ENCODE measurements at places on chromosomes 2 and 18.
A peak's percentile ranks its signal among the peaks of the same experiment; 100 is the strongest.

- no peak for DNase-seq
Measured at GRCh38 chr2:207281436-207281835, 115.7 kb upstream of the KLF7 start.

DNA sequence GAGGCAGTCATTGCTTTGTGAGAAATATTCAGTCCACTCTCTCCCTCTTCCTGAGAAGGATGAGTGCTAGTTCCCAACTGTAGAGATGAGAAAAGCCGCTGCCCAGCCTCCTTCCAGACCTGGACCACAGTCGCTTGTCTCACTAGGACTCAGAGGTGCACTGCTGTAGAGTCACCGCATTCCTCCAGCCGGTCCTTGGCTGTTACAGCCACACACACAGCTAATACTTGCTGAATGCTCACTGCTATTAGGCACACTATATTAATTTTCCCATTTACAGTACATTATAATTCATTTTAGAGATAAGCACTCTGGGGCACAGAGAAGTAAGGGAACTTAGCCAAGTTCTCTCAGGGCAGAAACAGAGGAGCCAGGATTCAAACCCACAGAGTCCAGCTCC lies 10.0 kb upstream of the FABP1 start:
- DNase-seq: no peak

DNA sequence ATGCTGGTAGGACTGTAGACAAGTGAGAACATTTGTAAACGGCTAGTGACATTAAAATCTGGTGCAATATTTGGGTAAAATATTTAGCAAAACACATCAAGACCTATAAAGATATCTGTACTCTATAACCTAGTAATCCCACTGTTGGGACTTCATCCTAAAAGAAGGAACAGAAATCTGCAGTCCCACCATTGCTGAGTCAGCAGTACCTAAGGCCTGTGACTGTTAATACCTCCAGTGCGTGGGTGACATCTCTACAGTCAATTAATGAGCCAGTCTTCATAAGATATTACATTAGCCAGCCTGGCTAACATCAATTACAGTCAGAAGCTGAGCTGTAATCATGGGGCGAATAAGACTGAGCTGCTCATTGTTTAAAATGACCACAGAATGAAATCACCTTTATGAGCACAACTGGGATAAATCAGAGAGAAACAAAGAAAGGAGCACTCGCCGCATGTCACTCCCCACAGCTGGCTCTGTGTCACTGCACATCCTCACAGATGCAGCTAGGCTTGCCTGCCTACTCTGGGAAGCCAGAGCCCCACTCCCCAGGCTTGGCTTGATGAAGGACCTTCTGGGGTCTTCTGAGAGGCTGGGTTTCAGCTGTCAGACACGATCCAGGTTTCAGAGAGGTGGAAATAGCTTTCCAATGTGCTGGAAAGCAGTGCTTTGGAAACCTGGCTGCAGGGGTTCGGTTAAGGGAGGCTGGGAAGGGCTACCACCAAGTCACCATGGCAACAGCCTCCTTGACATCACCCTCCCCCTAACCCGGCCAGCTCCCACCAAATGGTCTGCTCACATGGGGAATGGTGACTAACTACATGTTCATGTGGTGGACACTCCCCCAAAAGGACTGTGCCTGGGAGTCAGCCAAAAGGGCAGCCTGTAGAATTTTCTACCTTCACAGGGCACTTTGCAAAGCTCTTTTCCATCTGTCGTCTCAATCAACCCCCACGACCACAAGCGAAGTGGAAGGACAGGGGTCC lies 145.0 kb downstream of the ZBTB7C start:
- no peak for DNase-seq

GRCh38 chr2:206832873-206833272 lies 67.5 kb downstream of the FASTKD2 start:
- no peak for DNase-seq

- DNase-seq: no peak
Measured at GRCh38 chr2:128781585-128782385, 463.1 kb upstream of the HS6ST1 start.

DNA sequence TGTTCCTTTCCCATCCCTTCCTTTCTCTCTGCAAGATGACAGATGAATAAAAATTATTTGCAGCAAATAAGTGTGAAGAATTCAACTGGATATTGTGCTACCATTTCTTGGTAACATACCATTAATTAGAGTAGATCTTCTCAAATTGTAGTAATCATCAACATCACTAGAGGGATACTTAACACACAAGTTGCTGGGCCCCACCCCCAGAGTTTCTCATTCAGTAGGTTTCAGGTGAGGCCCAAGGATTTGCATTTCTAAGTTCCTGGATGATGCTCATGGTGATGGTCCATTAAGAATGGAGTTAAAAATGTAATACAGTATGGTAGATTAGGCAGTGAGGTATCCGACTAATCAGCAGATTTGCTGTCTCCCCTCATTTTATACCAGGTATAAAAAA lies 594.0 kb downstream of the ERBB4 start:
- peak; percentile 61 for DNase-seq

DNA sequence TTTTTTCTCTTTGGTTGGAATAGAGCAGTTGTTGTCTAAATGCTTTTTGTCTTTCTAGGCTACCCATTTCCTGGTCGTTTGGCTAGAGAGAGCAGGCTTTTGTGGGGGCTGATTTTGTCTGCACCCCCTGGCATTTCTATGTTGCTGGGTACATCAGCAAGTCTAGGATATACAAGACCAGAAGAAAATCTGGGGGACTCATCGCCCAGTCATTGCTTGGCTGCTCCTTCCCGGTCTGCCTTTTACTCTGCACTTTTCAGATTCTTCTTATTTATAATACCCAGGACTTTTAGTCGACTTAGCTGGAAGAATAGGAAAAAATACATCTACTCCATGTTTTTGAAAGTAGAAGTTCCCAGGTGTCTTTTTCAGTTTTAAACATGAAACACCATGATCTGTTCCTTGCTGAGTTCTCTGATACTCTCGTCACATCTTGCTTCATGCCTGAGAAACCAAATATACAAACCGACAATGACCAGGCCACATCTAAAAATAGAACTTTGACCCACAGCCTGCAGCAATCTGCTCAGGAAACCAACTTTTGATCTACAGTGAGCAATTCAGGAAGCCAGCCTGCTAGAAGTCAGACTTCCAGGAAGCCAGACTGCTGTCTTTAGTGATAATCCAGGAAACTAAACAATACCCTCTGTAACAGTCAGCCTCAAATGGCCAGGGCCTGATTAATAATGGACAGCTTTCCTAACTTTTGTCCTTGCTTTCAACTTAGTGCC lies 163.8 kb upstream of the MEX3C start:
- no peak for DNase-seq

- DNase-seq: no peak
Measured at GRCh38 chr2:68253219-68254068, 1.1 kb upstream of the PPP3R1 start.

DNA sequence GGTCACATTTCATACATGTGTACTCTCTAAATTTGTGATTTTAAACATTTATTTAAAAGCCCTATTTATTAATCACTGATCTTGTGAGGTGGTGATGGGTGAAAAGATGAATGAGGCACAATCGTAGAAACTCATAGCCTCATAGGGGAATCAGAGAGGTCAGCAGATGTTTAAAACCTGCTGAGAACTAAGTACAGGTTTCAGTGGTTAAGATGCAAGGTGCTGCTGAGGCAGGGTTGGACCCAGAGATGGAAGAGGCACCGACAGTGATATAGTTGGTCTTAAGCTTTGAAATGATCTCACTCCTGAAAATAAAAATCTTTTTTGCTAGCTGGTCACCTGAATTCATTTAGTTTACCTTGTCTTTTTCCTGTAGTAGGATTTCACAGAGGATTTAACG lies 49.6 kb downstream of the LINC00305 start:
- DNase-seq: no peak

DNA sequence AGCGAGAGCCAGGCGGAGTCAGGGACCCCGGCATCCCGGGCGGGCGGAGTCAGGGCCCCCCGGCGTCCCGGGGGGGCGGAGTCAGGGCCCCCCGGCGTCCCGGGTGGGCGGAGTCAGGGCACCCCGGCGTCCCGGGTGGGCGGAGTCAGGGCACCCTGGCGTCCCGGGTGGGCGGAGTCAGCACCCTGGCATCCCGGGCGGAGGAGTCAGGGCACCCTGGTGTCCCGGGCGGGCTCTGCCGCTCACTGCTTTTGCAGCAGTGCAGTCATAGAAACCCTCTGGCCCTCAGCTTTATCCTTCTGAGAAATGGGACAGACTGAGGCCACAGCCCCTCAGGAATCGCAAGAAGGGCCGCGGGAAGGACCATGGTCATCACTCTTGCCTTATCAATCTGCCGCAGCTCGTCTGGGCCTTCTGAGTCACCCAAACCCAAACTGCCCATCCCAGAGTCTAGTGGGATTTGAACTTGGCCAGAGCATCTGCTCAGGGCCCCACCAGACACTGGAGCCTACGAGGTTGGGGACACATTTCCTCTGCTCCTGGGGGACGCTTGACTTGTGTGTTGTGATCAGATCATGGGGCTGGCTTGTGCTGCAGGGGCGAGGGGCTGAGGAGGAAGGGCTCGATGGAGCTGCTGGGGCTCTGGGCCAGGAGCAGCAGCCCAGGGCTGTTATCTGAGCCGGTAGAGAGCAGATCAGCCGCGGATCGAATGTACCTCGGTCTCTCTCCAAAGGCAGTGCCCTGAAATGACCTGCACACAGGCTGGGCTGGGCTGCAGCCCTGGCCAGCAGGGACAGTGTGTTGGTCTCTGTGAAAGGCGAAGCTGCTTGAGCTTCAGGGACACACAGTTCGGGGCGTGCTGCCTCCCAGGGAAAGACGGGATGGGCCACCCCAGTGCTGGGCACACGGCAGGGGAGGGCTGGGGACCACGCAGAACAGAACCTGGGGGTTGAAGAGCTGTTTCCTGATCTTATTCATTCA lies 290.1 kb upstream of the HDAC4 start:
- peak; percentile 37 for DNase-seq

DNA sequence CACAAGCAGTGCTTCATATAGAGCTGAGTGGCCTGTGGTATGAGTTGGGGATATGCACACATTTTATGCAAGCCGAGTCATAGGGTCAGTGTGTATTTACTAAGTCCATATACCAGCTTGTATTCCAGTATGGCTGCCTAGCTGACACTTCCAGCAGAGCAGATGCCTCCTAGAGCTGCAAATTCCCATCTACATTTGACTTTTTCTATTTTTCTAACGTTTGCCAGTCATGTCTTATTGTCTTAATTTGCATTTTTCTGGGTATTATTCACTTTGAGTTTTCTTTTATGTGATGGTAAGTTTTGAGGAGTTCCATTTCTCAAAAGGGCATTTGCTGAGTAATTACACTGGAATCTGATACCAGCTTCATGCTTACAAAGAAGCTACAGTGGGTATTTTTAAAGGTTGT lies 334.5 kb upstream of the CDH2 start:
- DNase-seq: no peak

GRCh38 chr2:182548031-182548950 lies 121.5 kb upstream of the PDE1A start:
- no peak for DNase-seq

DNA sequence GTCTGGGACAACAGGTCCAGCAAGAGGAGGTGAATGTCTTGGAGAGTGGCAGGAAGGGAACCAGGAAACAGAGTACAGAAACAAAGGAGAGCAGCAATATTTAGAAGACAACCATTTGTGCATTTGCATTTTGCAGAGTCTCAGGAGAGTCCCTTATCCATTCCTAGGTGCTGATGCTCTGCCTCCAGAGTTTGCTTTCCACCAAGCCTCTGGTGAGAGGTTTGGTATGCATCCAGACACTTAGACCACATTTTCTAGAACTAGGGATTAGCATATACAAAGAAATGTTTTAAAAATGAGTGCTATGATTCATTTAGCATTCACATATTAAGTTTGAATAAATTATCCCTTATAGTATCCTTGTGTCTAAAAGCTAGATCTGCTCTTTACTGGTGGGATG lies 18.5 kb upstream of the LRATD1 start:
- no peak for DNase-seq

GRCh38 chr2:190062053-190062452 lies 476 bp downstream of the MSTN start:
- no peak for DNase-seq

GRCh38 chr2:143535802-143536201 lies 406.6 kb downstream of the ARHGAP15 start:
- DNase-seq: no peak

DNA sequence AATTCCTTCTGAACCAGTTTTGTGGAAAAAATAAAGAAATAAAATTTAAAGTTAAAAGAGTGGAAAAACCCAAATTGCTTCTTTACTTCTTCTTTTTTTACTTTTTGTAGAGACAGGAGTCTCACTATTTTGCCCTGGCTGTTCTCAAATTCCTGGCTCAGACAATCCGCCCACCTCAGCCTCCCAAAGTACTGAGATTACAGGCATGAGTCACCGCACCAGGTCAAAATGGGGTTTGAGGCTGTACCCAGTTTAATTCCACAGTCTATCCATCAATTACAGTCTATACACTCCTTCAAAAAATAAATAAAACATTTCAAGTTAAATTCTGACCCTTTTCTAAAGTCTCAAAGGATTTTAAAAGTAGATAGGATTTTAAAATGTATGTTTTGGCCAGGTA lies 120.3 kb downstream of the FAM161A start:
- no peak for DNase-seq

- DNase-seq: no peak
Measured at GRCh38 chr18:48729404-48729803, 190.6 kb downstream of the CTIF start.

DNA sequence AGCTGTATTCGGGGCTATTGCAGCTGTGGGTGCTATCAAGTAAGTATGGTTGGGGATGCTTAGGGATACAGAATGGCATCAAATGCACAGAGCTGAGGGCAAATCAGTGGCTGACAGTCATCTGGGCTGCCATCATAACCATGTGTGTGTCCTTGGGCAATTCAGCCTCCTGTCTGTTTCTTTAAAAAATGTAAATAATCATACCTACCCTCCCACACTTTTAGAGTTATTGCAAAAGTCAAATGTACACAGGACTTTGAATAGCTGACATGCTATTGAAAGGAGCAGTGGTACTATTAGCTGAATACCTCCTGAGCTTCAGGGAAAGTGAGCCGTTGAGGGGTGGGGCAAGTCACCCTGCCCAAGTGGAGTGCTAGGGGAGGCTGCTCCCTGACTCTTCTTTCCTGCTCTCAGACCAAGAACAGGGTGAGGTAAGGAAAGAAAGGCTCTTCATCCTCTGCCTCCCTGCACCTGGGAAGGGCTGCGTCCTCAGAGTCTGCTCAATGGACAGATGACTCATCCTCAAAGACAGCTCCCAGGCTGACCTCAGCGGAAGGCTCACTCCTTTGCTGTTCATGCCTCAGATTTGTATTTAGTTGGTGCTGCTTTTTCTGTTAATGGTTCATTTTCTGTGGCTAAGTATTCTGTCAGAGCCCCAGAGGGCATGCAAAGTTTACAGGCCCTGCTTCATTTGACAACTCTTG lies 54.9 kb upstream of the BZW1 start:
- no peak for DNase-seq

- peak; percentile 36 for DNase-seq
Measured at GRCh38 chr2:3635171-3635974, 22.6 kb upstream of the ALLC start.

GRCh38 chr18:76886112-76886511 lies 63.8 kb downstream of the ZNF236 start:
- no peak for DNase-seq

GRCh38 chr2:38925982-38926381 lies 36.3 kb downstream of the ARHGEF33 start:
- peak; percentile 74 for DNase-seq

DNA sequence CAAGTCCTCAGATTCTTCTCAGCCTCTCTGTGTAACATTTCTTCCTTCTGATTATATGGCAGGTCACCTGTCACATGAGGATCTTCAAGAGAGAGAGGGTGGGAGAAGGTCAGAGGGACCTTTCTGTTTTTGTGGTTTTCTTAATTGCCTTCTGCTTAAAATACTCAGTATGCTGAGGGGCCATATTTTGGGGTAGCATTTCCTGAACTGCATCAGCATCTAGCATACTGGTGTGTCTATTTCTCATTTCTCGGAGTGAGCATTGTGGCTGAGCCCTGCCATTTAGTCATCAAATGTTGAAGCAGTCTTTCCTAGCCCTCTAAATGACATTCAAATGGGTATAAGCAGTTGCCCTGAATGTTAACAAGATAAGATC lies 162.7 kb downstream of the MYO3B start:
- DNase-seq: no peak
